AG04449 (cell line): ENCODE measurements at places on chromosomes 4 and X.
A peak's percentile ranks its signal among the peaks of the same experiment; 100 is the strongest.

DNA sequence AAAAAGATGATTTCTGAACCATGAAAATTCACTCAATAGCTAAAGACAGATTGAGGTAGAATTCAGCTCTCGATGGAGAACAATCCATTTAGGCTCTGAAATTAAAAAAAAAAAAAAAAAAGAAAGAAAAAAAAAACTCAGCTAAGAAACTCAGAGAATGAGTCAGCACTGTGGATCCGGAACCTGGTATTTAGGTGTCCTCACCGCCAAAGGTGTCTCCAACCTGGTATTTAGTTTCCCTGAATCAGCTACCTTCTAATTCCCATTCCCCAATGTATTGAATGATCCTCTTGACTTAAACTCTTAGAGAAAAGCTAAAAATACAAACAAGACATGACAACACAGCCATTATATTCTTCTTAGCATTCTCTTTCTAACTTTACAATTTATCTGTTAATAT, 150.3 kb upstream of the RASGEF1B start:
- no peak for DNase-seq

DNA sequence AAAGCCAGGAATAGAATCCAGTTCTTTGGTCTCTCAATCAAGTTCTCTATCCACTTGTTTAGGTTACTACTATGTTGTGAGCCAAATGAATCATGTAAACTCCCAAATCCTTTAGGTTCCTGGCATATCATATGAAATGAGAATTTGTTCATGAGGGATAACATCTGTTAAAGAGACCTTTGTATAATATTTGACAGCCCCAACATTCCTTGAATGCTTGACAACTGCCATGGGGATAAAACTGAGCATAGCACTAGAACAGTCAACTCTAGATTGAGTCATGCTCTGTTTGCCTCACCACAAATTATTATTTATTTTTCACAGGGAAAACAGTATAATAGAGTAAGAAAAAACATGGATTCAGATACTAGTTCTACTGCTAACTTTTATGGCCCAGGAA, 93.3 kb downstream of the NAA11 start:
- DNase-seq: no peak

GRCh38 chr4:40437741-40438383, 102.7 kb downstream of the CHRNA9 start:
- DNase-seq: no peak

- DNase-seq: no peak
Measured at GRCh38 chr4:121939690-121940089, 12.2 kb downstream of the TRPC3 start.

DNA sequence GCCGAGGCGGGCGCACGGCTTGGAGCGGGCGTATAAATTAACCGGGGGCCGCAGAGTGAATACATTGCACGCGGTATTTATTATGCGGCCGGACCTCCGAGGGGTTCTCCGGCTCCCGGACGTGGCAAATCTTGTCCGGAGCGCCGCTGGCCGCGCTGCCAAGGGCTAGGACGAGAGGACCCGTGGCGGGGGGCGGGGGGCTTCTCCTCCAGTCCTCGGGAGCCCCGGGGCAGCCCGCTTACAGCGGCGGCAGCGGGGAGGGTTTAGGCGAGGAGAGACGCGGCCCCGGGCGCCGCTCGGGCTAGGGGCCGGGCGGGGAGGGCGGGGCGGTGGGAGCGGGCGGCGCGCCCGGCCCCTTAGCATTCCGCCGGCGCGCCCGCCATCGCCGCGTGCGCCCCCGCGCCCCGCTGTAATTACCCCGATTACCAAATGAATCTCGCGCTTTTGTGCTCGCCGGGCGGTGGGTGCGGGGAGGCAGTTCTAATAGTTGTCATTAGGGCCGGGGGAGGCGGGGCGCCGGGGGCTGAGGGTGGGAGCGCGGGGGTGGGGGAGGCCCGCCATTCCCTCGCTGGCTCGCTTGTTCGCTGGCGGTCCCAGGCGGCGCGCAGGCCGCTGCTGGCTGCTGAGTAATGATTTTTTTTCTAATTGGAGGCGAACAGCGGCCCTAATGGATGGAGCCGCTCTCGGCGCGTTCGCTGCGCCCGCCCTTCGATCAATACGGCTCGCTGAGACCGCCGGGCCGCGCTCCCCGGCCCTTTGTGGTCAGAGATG, 276.6 kb downstream of the BCOR start:
- no peak for DNase-seq

- no peak for DNase-seq
Measured at GRCh38 chr4:6087669-6088341, 69.6 kb upstream of the C4orf50 start.

GRCh38 chr4:42371305-42372252, 25.7 kb upstream of the SHISA3 start:
- DNase-seq: peak; percentile 7

DNA sequence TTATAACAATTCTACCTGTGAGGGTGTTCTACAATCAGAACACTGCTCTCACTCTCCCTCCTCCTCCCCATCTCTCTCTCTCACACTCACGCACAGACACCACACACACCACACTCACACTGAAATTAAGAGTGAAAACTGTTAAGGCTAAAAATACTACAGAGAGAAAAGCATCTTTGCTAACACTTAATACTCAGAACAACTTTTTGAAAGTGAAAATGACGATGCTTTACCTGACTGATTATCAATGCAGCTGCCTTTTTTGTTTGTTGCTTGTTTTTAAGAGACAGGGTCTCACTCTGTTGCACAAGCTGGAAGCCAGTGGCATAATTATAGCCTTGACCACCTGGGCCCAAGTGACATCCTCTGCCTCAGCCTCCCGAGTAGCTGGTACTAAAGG, 222.4 kb downstream of the APBB2 start:
- DNase-seq: no peak

GRCh38 chr4:23769406-23769805, 120.4 kb downstream of the PPARGC1A start:
- no peak for DNase-seq

GRCh38 chr4:119048446-119048845, 87.2 kb upstream of the MYOZ2 start:
- no peak for DNase-seq

DNA sequence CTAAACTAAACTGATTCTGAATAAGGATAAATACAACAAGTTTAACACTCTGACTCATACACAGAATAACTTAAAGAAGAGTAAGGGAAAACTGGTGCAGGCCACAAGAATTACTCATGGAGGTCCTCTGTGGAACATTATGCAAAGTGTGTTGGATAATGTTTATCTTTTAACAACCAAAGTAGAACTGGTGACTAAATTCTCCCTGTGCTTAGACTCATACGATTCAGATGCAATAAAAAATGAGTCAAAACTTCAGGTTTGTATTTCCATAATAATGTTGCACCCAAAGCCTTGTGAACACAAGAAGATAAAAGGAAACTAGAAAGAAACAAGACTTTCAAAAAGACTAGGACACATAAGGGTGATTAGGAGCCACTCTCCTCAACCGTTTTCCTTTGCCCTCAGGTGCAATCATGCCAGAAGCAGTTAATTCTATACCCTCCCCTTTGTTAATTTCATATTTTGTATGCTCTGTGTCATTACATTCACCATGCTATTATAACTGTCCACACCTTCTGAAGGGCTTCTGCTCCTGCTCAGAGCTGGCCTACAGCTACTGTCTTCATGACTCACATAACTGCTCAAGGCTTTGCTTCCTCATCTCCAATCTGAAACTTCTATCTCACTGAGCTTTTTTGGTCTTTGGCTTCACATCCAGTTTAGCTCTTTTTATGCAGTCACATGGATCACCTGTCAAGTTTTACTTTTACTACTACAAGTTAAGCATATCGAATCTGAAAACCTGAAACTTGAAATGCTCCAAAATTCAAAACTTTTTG, 60.2 kb downstream of the KCNIP4 start:
- DNase-seq: peak; percentile 65

- DNase-seq: no peak
Measured at GRCh38 chr4:665751-666435, 8.2 kb downstream of the ATP5ME start.

DNA sequence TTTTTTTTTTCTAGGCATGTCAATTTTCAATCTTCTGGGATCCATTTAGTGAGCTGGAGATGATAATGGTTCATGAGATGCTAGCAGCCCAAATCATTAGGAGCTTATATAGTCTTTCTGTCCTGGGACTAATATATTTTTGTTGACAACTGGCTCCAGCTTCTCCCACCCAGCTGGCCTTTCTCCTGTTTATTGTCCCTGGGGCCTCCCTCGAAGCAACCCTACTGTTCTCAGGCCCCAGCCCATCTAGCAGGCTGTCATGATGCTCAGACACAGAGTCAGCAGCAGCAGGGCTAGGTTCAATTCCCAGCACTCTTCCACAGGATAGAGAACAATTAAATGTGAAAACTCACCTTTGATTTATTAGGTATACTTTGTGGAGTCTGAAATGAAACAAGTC, 127.6 kb upstream of the MID1 start:
- DNase-seq: no peak
